ENCODE measurements at places on chromosomes 7 and 10.

DNA sequence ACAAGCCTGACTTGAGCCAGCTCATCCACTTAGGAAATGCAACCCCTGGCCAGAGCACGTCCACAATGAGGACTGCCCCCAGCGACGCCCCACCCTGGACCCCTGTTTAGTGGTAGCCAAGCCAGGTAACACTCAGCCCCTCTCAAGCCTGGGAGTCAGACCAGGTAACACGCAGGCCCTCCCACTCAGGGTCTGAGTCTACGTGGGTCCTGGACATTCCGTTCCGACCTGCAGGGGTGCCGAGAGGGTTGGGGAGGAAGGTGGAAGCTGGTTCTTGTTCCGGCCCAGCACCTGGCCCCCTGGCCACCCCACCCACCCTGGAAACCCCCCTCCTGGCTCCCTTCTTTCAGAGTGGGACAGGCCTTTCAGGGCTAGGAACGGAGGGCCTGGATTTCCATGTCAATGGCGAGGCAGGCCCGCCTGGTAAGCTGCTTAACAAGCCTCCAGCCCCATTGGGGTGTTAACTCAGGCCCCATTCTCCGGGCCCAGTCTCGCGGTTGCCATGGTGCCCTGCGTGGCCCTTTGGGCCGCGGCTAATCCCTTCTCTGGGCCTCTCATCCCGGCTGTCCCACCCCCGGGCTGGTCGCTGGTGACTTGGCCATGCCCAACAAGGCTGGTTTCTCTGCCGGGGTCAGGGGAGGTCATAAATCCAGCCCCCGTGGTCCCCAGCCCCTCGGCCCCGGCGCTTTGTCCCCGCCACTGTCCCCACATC is 19.7 kb upstream of the LFNG start:
- no peak for DNase-seq
- H3K4me1 ChIP-seq: no peaks in the 10 kb centered on the region
- no peak overlapping the region for H3K27ac ChIP-seq

DNA sequence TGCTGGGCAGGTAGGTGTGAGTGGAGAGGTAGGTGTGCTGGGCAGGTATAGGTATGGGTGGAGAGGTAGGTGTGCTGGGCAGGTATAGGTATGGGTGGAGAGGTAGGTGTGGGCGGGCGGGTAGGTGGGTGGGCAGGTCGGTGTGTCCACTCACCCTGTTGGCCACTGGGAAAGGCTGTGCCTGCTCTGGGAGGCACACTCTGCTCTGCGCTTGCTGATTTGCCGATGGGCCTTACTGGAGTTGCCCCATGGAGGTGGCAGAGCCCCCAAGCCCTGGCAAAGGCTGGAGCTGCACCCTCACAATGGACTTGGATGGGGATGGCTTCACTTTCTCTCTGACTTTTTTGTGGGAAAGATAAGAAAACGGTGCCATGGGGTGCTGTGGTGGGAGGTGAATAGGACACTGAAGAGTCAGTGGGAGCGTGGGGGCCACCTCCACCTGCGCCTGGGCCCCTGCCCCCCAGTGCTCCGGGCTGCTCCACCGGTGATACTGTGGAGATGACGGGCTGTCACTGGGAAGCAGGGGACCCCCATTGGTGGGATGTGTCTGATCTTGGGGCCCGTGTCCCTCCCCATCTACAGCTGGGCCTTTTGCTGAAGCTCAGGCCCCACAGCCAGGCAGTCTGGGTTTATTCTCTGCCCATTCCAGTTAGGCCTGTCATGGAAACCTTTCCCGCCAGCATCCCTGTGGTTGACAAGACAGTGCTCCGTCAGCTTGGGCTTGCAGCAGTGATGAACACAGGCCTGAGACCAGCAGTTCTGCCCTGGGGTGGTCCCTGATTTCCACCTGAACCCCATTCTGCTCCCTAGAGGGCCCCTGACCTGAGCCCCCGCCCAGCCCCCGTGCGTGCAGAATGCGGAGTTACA is 75.0 kb downstream of the NKX6-2 start:
- no peaks in the 10 kb centered on the region for H3K4me1 ChIP-seq
- no peaks in the 10 kb centered on the region for H3K27me3 ChIP-seq
- H3K4me3 ChIP-seq: no peak overlapping the region
- peaks cover 19% of the 10 kb centered on the region for H3K36me3 ChIP-seq

DNA sequence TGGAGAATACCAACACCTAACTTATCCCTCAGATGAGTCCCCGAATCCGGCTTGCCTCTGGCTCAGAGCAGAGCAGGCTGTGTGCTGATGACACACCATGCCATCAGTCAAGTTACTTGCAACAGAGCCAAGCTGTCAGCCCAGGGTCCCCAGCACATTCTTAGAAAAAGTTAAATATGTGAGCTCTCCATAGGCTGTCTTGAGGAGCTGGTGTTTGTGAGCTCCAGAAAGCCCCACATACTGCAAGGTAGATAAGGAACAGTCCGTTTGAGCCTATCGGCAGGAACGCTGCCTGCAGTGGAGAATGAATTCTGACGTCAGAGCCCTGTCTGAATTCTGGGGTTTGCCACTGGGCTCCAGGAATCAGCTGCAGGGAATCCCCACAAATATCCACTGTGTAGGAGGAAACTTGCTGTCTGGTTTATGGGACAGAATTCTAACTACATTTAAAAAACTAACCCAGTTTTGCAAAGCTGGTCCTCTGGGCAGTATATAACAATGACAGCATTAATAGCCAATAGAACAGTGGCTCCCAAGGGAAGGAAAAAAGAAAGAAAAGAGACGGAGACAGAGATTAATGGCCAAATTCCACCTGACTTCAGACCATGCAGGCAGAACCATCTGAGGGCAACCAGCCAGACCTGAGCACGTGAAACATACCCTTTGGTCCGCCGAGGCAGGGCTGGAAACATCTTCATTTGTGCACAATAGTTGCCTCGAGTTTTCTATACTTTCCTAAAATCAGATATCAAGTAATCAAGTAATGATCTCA is 3.6 kb downstream of the SFXN4 start:
- H3K4me3 ChIP-seq: no peak overlapping the region
- no peak for DNase-seq
- no peaks in the 10 kb centered on the region for H3K27me3 ChIP-seq
- peaks cover 18% of the 10 kb centered on the region for H3K4me1 ChIP-seq

GRCh38 chr7:391961-392524 is 102.1 kb downstream of the FOXL3 start:
- no peaks in the 10 kb centered on the region for H3K4me1 ChIP-seq
- H3K27me3 ChIP-seq: no peaks in the 10 kb centered on the region
- H3K4me3 ChIP-seq: no peak overlapping the region
- no peak for DNase-seq
- H3K36me3 ChIP-seq: no peaks in the 10 kb centered on the region

DNA sequence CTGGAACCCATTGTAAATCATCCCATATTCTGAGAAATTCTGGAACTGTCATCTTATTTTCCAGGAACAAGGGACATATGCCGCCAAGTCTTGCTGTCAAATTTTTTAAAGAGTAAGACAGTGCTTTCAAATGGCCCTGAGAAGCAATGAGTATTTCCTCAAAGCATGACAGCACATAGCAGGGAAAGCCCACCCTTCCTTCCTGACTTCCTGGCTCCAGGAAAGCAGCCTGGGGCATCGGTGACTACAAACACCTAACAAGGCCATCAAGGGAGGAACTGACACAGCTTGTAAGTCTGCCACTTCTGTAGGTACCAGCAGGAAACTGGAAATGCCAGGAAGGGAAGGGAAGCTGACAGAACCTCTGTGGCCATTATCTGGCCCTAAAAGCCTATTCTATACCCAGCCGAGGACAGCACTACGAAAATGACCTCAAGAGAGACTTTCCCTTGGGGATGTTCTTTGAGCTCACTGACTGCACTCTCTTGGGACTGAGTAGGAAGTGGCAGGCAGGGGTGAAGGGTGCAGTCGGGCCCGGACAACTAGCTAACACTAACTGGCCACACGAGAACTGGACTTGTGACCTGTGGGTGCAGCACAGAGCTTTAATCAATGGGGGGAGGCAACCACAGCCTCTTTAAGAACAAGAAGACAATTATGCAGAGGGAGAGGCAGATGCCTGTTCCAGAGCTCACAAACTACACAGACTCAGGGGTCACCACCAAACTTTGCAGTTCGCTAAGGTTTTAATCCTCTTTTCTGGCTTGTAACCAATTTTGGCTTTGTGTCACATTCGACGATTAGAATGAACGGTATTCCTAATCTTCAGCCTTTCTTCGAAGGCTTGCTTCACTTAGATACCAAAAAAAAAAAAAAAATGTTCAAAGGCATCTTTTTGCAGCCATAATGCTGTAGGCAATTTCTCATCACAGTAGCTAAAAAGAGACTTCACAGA is 52.0 kb downstream of the GRB10 start:
- no peaks in the 10 kb centered on the region for H3K36me3 ChIP-seq
- DNase-seq: peak; percentile 30
- no peak overlapping the region for H3K4me3 ChIP-seq
- H3K4me1 ChIP-seq: peaks cover 79% of the 10 kb centered on the region
- H3K27me3 ChIP-seq: no peaks in the 10 kb centered on the region

DNA sequence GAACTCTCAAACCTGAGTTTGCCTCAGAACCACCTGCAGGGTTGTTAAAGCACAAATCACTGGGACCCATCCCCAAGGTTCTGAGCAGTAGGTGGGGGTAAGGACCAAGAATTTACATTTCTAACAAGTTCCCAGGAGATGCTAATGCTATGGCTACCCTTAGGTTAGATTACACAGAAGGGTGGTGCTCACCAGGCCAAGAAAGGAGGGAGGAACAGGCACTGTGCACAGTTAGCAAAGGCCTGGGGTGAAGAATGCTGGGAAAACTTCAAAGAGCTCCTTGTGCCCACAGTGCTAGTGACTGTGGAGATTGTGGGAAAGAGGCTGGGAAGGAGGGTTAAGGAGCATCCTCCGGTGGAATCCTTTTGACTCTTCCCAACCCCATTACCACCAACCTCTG is 8.7 kb upstream of the PRSS2 start:
- H3K27ac ChIP-seq: no peak overlapping the region
- no peak for DNase-seq
- no peaks in the 10 kb centered on the region for H3K4me1 ChIP-seq
- H3K4me3 ChIP-seq: no peak overlapping the region

- H3K27ac ChIP-seq: no peak overlapping the region
- no peak for DNase-seq
- H3K27me3 ChIP-seq: no peaks in the 10 kb centered on the region
- H3K4me1 ChIP-seq: no peaks in the 10 kb centered on the region
These were observed 644.1 kb downstream of the TNS3 start for GRCh38 chr7:46937826-46938225.

GRCh38 chr10:69239816-69240434 is 19.8 kb downstream of the HKDC1 start:
- H3K27ac ChIP-seq: no peak overlapping the region
- H3K4me3 ChIP-seq: no peak overlapping the region
- H3K4me1 ChIP-seq: peaks cover 9% of the 10 kb centered on the region
- no peaks in the 10 kb centered on the region for H3K36me3 ChIP-seq
- no peaks in the 10 kb centered on the region for H3K27me3 ChIP-seq

- DNase-seq: no peak
- H3K27ac ChIP-seq: no peak overlapping the region
- H3K4me3 ChIP-seq: no peak overlapping the region
- no peaks in the 10 kb centered on the region for H3K27me3 ChIP-seq
- no peaks in the 10 kb centered on the region for H3K4me1 ChIP-seq
- H3K36me3 ChIP-seq: no peaks in the 10 kb centered on the region
These were observed 263.4 kb downstream of the KCNMA1 start for GRCh38 chr10:77374189-77374656.

GRCh38 chr10:12255048-12255447 is 59.1 kb downstream of the CDC123 start:
- no peaks in the 10 kb centered on the region for H3K27me3 ChIP-seq
- H3K4me1 ChIP-seq: no peaks in the 10 kb centered on the region
- no peak for DNase-seq
- H3K4me3 ChIP-seq: no peak overlapping the region
- H3K36me3 ChIP-seq: peaks cover 13% of the 10 kb centered on the region

GRCh38 chr10:124433461-124433860 is 14.7 kb upstream of the OAT start:
- H3K4me3 ChIP-seq: no peak overlapping the region
- H3K36me3 ChIP-seq: no peaks in the 10 kb centered on the region
- no peak for DNase-seq
- no peaks in the 10 kb centered on the region for H3K27me3 ChIP-seq
- no peaks in the 10 kb centered on the region for H3K4me1 ChIP-seq

DNA sequence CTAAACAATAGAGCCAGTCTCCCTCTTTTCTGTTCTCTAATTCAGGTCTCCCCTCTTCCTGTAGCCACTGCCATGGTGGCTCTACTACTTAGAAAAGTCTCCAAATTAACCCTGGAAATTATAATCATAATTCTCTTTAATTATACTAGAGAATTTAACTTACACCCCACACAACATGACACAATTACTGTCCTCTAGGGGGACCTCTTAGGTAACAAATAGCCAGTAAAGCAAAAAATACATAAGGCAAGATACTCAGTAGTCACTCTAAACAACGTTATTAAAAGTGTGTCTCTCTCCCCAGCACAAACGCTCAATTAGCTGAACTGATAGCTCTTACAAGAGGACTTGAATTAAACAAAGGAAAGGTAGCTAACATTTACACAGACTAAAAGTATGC is 44.3 kb upstream of the ZNF107 start:
- no peaks in the 10 kb centered on the region for H3K27me3 ChIP-seq
- no peak overlapping the region for H3K27ac ChIP-seq
- DNase-seq: no peak

Data from right atrium auricular region (tissue), 2 donors.